ENCODE measurements at places on chromosomes 7 and 10. TPM values are rescaled to one million over a fixed set of nuclear protein-coding genes. Genes with fewer than 3 reads are reported as not detected.

DNA sequence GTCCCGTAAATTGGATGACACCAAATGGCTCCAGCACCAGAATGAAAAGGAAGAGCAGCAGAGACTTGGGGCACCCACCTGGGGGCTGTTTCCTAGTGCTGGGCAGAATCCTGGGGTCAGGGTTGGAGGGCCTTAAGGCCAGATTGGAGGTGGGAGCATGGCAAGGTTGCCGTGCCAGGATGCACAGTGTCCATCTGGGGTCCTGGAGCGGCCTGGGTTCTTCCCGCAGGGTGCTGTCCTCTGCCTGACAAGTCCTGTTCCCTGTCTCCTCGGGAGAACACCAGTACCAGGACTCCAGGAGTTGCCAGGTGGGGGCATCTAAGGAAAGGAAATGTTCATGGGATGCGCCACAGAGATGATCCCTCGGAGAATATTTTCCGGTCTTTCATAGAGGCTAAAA is 42.8 kb downstream of the MGMT start:
- no peak for DNase-seq

GRCh38 chr7:13904007-13904406 is 85.5 kb downstream of the ETV1 start:
- no peak for DNase-seq

- DNase-seq: no peak
These were observed 130.7 kb downstream of the SAMD9 start for GRCh38 chr7:92987095-92987494.

DNA sequence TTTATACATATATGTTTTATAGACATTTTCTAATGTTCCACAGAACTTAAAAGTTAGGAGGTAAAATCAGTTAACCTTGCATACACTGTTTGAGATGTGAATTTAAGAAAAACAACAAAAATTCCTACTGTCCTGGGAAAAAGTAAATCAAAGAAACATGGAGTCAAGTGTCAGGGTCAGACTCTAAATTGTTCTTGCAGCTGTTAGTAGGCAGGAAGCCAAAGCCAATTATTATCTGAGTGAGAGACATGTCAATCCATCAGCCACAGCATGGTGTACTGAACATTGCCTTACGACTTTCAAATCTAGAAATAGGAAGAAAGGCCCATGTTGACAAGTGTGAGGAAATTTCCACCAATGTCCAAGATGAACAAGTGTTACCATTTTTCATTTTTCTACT is 461.2 kb upstream of the MBL2 start:
- no peak for DNase-seq

- DNase-seq: no peak
These were observed 132.0 kb upstream of the FOXK1 start for GRCh38 chr7:4550117-4550516.

DNA sequence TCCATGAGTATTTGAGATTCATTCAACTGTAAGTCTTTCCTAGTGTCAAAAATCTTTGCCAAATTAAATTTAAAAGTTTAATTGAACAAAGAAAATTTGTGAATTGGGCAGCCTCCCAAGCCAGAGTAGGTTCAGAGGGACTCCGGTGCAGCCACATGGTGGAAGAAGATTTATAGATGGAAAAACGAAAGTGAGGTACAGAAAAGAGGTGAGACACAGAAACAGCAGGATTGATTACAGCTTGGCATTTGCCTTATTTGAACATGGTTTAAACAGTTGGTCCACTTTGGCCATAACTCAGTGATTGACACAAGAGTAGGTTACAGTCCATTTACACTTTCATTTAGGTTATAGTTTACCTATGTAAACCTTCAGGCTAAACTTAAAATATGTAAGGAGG is 465.8 kb downstream of the ARL4A start:
- no peak for DNase-seq

- DNase-seq: no peak
These were observed 16.5 kb downstream of the SGPL1 start for GRCh38 chr10:70832221-70832620.

GRCh38 chr7:81449105-81449504 is 320.7 kb downstream of the HGF start:
- no peak for DNase-seq

DNA sequence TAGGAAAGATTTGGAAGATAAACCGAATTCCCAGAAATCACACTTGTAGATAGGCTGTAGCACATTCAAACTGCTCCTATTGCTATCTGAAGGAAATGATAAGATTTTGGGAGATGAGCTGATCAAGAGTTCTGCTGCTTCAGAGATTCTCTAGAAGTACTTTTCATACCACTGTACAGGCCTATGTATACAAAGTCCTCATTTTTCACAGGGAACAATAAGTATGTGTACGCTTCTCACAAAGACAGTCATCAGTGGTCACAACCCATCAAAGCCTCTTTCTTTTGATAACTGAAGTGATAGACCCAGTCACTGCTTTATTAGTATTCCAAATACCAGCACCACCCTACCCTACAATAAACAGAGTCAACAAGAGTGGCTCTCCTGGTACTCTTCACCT is 15.6 kb upstream of the SEPTIN7 start:
- no peak for DNase-seq

GRCh38 chr10:16987206-16987621 is 142.4 kb downstream of the CUBN start:
- no peak for DNase-seq

DNA sequence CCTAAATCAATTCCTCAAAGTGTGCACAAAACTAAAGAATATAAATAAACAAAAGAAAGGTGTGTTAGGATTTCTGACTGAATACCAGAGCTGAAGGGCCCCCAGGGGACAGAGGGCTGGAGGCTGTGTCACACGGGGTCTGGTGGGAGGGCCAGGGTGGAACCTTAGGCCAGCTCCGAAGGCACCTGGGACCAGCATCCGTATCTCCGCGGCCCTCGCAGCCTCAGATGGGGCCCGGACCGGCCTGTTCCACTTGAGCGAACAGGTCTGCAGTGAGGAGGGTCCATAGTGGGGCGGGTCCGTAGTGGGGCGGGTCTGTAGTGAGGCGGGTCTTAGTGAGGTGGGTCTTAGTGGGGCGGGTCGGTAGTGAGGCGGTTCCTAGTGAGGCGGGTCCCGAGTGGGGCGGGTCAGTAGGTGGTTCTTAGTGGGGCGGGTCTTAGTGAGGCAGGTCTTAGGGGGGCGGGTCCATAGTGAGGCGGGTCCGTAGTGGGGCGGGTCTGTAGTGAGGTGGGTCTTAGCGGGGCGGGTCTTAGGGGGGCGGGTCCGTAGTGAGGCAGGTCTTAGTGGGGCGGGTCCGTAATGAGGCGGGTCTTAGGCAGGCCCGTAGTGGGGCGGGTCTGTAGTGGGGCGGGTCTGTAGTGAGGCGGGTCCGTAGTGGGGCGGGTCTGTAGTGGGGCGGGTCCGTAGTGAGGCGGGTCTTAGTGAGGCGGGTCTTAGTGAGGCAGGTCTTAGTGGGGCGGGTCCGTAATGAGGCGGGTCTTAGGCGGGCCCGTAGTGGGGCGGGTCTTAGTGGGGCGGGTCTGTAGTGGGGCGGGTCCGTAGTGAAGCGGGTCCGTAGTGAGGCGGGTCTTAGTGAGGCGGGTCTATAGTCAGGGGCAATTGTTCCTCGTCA is 15.1 kb downstream of the GPR146 start:
- DNase-seq: no peak

DNA sequence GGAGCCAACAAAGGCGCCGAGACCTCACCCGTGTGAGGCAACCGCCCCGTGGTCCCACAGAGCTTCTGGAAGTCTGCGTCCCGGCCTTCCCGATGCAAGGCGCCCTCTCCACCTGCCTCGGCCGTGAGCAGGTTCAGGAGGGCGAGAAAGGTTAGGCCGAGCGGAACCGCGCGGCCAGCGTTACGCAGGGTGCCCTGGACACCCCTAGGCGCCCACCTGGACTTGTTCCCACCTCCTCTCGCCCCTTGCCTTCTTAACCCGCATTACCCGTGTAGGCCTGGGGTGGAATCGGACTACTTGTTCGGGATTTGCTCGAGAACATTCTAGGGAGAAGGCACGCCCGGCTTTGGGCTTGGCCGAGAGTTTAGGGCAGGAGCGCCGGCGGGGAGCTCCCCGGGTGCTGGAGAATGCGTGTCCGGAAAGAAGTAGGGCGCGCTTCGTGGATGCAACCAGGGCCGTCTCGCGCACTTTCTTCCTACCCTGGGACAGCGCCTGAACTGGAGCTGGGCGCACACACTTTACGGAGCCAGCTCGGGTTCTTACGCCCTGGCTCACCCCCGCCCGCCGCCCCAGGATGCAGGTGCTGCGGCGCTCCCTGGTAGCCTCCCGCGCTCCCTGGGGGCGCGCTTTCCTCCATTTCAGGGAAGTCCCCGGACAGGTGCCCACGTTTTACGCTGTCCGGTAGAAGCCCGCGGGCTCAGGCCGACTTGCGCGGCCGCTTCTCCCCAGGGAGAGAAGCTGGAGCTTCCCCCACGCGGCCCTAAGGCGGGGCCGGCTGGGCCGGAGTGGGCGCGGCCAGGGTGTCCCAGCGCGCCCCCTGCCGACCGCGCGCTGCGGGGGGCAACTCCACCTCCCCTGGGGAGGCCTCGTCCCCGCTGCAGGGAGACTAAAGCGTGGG is 74.5 kb downstream of the INSIG1 start:
- no peak for DNase-seq

DNA sequence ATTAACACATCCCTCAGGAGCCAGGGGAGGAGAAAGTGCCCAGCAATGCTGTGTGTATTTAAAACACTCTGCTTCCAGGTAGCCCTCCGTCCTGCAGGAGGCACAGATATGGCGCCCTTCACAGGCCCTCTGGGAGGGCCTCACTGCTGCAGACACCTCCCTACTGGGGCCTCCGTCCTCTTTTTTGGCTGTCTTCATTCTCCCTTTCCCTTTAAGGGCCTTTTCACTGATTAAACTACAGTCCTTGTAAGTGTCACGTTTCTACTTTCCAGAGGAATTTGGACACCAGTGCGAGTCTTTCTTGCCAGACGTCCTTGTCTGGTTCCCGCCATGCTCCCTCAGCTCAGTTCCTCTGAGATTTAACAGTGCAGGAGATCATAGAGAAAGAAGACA is 39.7 kb upstream of the MKRN1 start:
- DNase-seq: no peak

DNA sequence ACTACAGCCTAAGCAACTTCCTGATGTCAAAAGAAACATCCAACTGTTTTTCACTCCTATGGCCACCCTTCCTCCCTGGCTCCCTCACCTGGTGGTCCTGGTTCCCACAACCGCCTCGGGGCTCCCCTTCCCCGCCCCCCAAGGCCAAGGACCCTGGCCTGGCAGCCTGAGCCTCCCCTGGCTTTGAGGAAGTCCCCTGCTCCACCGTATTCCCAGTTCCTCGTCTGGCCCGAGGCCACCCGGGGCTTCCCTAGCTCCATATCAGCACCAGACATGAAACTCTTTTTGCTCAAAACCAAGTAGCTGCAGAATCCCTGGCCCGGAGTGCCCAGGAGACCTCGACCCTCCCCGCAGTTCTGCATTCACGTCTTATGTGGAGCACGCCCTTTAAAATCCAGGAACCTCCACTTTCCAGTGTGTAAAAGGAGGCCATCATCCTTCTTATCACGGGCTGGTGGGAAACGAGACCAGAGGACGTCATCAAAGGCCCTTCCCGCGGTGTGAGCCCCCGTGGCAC is 82.9 kb downstream of the PRKAG2 start:
- DNase-seq: no peak

DNA sequence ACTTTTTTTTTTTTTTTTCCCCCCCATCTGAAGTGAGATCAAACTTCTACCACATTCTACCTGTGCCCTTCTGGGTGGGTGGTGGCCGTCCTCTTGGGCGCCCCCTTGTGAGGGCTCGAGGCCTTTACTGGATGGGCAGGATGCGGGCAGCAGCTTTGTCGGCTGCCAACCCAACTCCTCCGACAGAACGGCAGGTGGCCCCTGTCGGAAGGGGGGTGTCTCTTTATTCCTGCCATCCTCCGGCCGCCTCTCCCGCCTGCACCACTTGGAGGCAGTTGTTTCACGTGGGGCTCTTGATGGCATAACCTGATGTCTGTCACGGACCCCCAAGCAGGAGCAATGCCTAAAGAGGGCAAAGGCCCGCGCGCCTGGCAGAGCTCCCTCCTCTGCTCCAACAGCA is 31.0 kb downstream of the AMZ1 start:
- peak; percentile 19 for DNase-seq

GRCh38 chr7:123608991-123609882 is 7.6 kb downstream of the ASB15 start:
- DNase-seq: no peak

GRCh38 chr7:134946260-134946659 is 40.0 kb upstream of the AGBL3 start:
- DNase-seq: no peak

Gene GIMAP1
- total RNA-seq: not detected

Gene HSPA12A
- total RNA-seq: 0.18 TPM

Gene TNS3
- total RNA-seq: 37.3 TPM

All from G401 (cell line).